NCI-H526 treated with DMSO at 0.1 percent for 48 hours (cell line): ENCODE measurements at places on chromosomes 7 and 10.

- no peak for DNase-seq
These were observed 21.8 kb downstream of the NUDT13 start for GRCh38 chr10:73131913-73132686.

DNA sequence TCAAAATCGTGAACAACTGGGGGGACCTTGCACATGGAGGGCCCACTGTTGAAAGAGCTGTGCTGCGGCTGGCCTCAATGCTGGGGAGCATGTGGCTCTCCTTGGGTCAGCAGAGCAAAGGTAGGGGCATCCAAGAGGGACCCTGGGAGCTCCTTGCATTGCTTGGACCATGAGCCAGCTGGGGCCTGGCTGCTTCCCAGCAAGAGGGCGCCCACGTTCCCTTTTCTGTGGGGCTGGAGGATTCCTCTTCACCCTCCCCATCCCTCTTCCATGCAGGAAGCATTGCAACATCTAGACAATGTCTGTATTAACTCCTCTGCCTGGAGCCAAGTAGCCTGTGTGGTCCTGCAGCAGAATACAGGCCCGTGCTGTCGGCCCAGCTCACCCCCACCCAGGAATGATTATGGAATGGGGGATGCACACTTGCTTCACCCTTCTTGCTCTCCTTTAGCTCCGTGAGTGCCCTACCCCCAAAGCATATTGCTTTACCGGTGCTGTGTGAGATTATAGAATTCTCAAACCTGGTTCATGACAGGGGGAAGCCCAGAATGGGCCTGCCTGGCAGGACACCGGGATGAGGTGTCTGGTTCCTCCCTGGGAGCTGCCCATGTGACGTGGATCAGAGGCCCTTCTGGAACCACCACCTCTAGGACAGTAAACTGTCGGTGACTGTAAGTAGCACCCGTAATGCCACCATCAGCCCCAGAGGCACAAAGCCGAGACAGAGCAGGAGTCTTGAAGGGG lies 61.9 kb downstream of the SYPL1 start:
- DNase-seq: no peak

GRCh38 chr10:124541076-124541903 lies 79.7 kb downstream of the LHPP start:
- no peak for DNase-seq

DNA sequence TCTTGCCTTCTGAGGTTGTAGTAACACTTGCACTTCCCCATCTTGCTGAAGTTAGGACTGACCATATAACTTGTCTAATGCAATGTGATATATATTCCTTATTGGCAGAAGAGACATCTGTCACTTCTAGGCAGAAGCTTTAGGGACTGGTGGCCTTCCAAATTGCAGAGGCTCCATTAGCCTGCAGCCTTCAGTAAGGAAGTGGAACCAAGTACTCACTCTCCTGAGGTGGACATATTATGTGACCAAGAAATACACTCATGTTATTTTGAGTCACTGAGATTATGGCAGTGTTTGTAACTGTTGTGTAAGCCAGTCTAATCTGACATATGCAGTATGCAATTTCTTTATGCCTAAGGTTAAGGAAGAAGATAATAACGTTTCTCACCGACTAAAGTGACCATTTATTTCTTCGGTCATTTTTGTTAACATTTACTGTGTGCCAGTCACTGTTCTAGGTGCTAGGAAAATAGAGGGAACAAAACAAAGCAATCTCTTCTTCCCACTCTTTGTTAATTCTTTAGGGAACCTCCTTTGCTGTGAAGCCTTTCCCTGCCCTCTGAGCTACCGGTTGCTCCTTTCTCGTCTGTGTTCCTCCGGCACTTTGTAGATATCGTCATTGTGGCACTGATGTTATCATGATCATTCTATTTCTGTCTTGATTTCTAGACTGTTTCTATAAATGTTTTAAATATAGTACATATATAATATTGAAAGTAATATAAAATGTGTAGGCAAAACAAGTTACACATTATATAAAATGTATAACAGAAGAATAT lies 52.9 kb upstream of the HBP1 start:
- DNase-seq: no peak

GRCh38 chr10:3932597-3933375 lies 147.8 kb upstream of the KLF6 start:
- no peak for DNase-seq

DNA sequence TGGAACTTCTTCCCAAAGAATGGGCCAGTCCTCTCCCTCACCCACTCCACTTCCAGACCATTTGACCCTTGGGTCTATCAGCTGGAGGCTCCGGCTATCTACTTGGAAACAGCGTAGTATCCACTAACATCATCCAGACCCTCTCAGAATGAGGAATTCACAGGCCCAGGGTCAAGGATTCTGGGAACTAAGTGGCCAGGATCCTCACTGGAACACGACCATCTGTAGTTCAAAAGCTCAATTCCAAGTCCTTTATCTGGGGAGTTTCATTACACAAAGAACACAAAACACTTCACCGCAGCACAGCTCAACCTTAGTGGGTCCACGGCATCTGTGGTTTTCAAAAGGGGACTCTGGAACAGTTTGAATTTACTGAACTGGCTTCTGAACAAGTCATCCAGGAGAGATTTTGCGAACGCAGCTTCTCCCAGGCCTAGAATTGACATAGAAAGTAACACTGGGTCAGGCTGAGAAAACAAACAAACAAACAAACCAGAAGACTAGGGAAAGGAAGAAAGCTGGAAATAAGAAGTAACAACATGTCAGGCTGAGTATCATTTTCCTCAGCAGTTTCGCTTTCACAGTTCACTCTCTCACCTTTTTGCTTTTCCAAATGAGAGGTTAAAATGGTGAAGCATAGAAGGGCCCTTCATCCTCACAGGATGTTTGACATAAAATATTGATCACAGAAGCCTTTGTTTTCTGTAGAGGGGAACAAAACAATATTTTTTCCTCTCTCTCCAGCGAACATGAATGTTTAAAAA lies 57.6 kb upstream of the USP6NL start:
- DNase-seq: no peak

DNA sequence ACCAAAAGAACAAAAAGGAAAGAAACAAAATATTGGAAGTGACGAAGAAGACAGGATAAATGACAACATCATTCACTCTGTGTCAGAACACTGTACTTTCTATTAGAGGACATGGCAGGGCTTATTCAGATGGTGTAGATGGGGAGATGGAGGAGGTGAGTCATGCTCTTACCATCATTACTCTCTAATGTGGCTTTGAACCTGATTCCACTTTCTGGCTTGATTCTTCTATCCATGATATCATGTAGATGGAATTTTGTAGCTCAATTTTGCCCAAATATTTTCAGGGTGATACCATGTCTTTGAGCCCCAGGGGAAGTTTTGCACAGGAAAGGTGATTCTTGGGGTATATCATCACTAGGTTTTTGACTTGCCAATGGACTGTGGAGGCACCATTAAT lies 91.7 kb downstream of the CFAP58 start:
- no peak for DNase-seq

DNA sequence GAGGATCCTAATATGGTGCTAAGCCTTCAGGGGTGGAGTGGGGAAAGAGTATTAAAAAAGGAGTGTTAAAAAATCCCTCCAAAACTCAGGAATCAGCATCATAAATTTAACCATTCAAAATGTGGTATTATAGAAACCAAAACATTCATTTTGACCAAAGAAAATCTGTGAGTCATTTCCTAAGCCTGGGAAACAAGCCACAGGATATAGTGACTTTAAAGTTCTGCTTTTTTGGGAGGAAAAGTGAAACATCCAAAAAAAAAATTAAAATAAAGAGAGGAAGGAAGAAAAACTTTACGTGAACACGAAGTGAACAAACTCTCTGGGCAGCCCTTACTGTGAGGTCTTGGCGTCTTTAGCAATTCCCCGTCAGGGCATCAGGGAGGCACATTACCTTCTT lies 74.0 kb upstream of the GSDME start:
- no peak for DNase-seq
